AG04450 (cell line): ENCODE measurements at places on chromosomes 7 and 10.

- DNase-seq, result no peak
Observed at GRCh38 chr7:133776266-133776665, 350.9 kb upstream of the LRGUK start.

- DNase-seq, result no peak
Observed at GRCh38 chr10:126570621-126571602, 99.6 kb downstream of the C10orf90 start.

GRCh38 chr10:91389636-91390512 is 20.3 kb upstream of the HECTD2 start:
- no peak for DNase-seq

DNA sequence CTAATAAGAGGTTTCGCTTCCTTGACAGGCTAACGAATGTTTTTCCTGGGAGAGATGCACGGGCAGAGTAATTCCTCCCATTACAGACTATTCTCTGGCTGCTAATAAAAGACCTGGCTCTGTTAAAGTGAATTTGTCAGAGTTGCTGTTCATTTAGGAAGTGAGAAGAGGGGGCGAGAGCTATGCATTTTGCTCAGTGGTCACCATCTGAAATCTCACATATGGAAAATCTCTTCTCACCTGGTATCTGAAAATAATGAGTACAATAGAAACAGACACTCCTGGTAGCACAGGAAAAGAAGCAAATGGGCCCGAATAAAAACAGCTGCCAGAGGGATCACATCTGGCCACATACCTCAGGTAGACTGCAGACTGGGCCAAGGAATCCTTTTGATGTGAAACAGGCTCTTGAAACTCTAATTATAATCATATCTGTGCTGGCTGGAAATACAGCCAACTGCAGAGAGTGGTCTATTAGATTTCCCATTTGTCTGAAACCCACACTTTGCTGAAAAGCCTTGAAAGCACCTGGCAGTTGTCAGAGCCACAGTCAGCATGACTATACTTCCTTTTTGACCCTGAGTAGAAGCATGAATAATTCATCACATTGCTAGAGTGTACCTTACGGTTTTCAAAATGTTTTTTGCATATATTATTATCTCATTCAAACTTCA is 33.6 kb downstream of the AOAH start:
- no peak for DNase-seq

GRCh38 chr7:139543801-139544603 is 20.5 kb downstream of the CLEC2L start:
- no peak for DNase-seq

DNA sequence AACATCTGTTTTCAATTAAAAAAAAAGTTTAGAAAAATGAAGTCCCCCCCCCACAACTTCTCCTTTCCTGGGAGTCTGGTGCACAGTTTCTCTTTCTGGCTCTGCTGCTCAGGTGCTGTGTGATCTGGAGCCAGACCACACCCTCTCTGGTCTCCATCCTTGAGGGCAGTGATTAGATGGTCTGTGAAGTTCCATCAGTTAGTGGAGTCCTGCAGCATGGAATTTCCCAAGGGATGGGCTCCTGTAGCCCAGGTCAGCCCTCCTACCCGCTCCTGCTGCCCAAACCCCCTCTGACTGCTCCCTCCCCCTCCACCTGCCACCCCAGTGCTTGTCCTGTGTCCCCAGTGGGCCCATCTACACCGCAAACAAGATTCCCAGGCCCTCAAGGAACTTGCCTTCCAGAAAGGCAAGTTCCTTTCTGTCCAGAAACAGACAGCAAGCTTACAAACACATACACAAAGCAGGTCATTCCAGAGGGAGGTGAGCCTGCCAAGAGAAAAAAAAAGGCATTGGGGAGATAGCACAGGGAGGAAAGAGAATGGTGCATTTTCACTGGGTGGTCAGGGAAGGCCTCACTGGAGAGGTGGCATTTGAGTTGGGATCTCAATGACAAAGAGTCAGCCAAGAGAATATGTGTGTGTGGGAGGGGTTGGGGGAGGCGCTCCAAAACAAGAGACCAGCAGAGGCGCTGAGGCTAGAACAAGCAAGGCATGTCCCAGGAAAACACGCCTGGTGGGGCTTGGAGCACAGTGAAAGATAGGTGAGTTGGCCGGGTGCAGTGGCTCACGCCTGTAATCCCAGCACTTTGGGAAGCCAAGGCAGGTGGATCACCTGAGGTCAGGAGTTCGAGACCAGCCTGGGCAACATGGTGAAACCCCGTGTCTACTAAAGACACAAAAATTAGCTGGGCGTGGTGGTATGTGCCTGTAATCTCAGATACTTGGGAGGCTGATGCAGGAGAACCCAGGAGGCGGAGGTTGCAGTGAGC is 49.5 kb upstream of the SLC29A3 start:
- no peak for DNase-seq

DNA sequence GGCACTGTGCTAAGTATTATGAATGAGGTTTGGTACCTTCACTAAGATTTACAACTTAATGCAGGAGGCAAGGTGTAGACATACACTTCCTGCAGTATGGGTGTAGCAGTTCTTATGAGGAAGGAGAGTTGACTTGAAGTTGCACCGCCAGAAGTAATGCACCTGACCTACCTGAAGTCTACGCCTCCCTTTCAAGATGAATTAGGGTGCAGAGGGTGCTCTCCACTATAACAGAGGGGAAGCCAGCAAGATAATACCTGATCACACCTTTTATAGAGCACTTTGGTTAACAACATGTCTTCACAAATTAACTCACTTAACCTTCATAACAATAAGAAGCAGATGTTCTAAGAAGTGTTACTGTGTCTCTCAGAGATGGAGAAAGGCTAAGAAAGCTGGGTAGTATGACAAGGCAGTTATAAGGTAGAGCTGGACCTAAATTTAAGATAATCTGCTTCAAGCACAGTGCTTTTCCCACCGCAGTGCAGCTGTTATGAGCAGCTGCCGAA is 552 bp upstream of the RAB18 start:
- no peak for DNase-seq

DNA sequence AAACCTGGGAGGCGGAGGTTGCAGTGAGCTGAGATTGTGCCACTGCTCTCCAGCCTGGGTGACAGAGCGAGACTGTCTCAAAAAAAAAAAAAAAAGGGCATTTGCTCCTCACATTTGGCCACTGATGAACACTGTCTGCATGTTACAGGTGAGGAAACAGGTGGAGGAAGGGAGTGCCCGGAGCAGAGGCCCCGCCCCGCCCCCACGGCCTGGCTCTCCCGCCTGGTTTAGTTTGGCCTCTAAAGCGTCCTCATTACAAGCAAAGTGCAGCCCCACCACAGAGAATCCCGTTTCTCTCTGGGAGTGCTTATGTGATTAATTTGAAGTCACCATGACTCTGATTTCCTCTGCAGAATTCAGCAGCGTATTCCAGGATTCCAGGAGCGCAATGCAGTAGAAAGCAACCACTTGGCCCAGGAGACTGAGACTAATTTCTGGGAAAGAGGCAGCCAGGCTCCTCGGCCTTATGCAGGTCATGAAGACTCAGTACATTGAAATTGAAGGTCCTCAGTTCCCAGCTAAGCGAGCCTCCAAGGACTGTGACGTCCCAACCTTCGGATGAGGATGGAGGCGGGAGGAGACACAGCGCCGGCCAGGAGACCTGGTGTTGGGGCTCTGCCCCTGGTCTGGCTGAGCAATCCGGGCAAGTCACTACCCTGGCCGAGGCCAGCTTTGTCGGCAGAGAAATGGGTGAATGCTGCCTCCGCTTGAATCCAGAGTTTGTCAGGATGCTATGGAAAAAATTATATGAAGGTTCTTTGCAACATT is 44.7 kb downstream of the RBM17 start:
- DNase-seq, result no peak

DNA sequence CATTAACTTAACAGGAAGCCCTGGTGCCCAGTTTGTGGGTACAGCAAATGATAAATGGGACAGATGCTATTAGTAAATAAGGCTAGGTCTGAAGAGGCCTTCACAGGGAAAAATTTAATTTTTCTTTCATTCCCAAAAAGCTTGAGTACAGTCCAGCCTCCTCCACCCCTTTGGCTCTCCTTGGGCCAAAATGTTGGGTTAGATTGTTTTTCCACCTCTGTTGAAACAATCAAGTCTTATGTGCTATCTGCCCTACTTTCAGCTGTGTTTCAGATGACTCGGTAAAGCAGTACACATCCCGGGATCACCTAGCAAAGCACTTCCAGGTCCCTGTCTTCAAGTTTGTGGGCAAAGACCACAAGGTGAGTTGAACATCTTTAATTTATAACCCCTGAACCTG is 24.3 kb downstream of the PLA2G12B start:
- DNase-seq, result no peak

DNA sequence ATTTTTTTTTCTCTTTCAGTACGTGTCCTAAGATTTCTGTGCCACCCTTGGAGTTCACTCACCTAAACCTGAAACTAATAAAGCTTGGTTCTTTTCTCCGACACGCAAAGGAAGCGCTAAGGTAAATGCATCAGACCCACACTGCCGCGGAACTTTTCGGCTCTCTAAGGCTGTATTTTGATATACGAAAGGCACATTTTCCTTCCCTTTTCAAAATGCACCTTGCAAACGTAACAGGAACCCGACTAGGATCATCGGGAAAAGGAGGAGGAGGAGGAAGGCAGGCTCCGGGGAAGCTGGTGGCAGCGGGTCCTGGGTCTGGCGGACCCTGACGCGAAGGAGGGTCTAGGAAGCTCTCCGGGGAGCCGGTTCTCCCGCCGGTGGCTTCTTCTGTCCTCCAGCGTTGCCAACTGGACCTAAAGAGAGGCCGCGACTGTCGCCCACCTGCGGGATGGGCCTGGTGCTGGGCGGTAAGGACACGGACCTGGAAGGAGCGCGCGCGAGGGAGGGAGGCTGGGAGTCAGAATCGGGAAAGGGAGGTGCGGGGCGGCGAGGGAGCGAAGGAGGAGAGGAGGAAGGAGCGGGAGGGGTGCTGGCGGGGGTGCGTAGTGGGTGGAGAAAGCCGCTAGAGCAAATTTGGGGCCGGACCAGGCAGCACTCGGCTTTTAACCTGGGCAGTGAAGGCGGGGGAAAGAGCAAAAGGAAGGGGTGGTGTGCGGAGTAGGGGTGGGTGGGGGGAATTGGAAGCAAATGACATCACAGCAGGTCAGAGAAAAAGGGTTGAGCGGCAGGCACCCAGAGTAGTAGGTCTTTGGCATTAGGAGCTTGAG is at the start of gene CFTR:
Gene CFTR (plus strand): TSS at position 801 of the 830 bp plus-strand sequence. CDS start 70 bp downstream, outside the sequence.
- DNase-seq, result no peak
